ENCODE measurements at places on chromosomes 1 and 21.
A peak's percentile ranks its signal among the peaks of the same experiment; 100 is the strongest.

DNA sequence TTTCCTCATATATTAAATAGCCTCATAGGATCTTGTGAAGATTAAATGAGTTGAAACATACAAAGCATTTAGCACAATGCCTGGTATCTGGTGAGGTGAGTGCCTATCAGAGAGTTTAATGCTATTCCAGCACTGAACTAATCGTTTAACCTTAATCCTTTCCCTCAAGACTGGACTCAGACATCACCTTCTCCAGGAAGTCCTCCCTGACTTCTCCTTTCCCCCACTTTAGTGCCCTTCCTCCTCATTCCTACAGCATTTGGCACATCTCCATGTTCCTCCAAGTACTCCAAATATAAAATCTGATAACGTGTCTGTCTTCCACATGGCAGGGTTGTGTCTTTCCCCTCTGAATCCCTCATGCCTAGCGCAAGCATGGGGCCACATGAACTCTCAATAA is 59.8 kb downstream of the ZSCAN20 start:
- no peak for DNase-seq

GRCh38 chr1:189350983-189351616 is 1126.6 kb downstream of the BRINP3 start:
- DNase-seq, result no peak

- DNase-seq, result no peak
Measured at GRCh38 chr21:44952929-44953627, 13.2 kb downstream of the SLX9 start.

- no peak for DNase-seq
Measured at GRCh38 chr21:15353546-15353945, 288.7 kb upstream of the NRIP1 start.

- no peak for DNase-seq
Measured at GRCh38 chr1:179888071-179888470, 6.0 kb downstream of the TOR1AIP1 start.

GRCh38 chr21:27564684-27565301 is 597.9 kb upstream of the ADAMTS5 start:
- DNase-seq, result no peak

- no peak for DNase-seq
Measured at GRCh38 chr1:227899820-227900449, 47.8 kb downstream of the WNT9A start.

DNA sequence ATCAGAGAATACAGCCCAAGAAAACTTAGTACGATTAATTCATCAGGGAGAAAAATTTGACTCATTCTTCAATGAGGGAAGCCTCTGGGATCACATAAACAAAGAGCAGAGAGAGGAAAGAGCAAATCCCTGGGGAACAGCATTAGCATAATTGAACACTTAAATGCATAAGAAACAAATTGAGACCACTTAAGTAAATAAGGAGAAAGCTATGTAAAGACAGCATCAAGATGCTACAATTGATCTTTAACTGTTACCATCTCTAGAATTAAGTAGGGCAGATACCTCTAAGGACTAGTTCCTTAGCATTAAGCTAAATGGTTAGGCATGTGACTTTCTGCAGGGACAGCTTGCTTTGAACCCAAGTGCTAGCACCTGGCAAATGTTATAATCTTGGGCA is 265.1 kb upstream of the NEGR1 start:
- DNase-seq, result no peak

DNA sequence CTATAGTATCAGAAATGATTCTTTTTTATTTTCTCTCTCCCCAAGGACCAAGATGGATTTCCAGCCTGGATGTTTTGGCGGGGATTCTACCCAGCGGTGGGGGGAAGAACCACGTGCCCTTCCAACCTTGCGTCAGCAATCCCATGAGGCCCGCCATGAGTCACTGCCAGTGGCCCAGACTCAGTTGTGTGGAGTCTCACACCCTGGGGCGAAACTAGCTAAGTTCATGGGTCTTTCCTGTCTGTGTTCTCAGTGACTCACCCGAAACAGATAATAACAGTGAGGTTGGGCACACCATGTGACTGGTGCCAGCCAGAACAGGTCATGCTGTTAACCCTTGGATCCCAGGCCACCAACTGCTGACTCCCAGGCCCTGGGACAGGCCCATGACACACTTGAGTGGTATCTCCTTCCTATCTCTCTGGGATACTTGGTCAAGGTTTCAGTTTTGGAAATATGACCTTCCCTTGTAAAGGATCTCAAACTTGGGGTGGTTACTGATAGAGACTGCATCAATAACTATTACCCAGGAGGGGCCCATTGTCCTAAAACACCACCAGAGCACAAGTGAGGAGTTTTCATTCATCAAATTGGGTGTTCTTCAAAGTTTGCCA is 98.0 kb upstream of the DUSP10 start:
- DNase-seq, result peak; percentile 62

DNA sequence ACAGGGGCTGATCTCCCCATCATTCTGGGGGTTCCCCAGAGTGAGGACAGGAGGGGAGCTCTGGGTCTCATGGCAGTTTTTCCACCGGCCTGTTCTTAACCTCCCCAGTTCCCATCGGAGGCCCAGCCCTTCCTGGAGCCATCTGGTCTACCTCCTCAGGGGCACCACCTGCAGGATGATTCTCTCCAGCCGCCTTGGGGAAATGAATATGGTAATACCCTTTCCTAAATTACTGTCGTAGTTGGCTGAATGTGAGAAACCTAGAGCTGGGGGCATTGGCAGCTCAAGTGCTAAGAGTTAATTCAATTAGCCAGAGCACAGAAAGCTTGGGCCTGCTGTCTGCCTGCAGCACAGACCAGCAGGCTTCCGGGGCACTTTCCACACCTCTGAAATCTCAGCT is 64.9 kb downstream of the TAS1R2 start:
- DNase-seq, result no peak

DNA sequence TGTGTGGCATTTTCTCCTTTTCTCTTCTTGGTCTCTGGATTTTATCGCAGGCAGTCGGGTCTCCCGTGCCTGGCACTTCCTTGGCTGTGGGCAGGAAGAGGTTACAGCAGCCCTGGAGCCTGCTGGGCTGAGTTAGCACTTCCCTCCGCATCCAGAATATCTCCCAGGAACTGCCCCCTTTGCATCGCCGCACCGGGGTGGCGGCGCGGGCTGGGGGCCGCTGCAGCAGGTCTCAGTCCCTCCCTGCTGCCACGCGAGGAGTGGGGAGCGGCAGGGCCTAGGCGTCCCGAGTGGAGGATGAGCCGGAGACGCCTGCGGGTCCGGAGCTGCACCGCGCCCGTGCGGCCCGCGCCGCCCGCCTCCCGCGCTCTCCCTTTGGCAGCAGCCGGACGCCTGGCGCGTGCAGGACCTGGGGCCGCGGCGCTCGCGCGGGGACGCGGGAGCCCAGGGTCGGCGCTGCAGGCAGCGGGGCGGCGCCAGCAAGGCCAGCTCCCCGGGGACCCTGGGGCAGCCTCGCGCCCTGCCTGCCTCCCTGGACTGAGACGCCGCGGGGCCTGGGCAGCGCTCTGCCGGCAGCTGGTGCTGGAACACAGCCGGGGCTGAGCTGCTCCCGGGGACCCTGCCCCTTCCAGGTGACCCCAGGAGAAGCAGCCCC is 192.8 kb downstream of the PRDM2 start:
- no peak for DNase-seq

DNA sequence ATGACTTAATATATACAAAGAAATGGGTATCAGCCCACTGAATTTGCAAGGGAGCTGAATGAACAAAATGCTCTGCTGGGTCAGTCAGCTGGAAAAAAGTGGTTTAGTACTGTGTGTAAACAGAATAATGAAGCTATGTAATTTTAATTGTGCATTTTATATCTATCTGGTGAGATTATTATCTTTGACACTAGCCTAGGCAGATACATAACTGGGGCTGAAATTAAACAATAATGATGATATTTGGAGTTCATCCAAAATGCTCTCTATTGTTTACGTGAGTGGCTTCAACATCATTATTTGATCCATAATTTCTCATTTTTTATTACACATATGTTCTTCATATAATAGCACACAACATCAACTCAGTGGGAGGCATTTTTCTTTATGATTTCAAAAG is 208.5 kb upstream of the SNX7 start:
- no peak for DNase-seq

DNA sequence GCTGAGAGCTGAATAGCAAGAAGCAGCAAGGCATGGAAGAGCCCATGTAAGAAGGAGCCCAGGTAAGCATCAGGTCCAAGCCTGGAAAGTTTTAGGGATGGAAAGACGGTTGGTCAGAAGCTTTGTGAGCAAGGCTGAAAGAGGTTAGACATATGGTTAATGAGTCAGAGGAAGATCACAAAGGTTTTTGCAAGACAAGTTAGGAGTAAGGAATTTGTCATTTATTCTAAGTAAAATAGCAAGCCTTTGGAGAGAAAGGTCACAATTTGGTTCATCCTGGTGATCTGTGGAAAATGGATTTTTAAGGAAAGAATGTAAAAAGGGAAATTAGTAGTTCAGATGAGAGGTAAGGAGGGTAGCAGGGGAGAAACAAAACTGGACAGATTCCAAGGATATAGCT is 106.7 kb downstream of the DPYD start:
- DNase-seq, result no peak

- DNase-seq, result peak; percentile 68
Measured at GRCh38 chr1:35451125-35451528, 106.1 kb downstream of the KIAA0319L start.

DNA sequence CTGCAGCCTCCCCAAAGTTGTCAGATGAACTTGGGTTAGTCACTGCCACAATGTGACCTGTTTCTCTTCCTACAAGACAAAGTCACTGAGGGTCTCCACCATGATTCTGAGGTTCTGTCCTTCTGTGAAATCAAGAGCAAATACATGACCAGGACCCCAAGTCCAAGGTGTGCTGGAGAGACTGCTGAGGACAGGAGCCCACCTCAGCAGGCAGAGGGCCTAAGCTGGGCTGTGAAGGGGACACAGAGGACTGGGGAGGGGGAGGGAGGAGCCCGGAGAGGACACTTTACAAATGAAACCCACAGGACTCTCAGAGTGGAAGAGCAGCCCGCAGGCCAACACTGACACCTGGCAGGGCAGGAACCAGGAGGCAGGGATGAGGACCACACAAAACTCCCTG is 3.3 kb downstream of the PGLYRP3 start:
- no peak for DNase-seq

DNA sequence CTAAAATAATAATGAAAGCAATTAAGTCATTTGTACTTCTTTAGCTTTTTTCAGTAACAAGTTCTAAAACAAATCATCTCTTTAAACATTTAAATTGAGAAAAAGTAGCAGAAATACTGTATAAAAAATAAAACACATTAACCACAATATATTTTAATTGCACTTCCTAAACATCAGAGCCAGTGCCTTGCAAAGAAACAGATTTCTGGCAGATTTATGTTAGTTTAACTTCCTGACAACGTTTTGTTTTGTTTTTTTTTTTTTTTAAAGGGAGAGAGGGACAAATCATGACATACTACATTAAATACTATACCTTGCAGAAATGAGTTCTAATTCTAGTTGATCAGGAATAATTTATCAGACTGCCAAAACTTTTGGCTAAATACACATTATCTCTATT is 11.2 kb downstream of the TMEM59 start:
- no peak for DNase-seq

DNA sequence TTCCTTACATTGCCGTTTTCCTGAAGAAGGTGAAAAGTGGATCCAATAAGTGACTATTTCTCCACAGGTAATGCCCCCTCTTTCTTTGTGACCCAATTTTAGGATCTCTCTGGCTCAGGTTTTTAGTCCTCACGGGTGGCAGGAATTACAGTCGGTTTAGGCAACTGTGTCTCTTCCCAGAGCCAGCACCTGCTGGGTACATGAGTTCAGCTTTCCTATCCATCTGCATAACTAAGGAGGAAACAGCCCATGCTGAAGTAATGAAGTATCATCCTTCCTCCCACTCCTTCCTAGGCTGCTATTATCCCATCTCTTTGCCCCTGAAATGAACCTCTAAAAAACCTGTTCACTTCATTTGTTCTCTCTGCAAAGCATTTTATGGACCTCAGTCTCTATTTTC is 544.6 kb downstream of the NEGR1 start:
- no peak for DNase-seq

GRCh38 chr1:229596925-229597699 is 28.8 kb downstream of the TAF5L start:
- DNase-seq, result no peak

DNA sequence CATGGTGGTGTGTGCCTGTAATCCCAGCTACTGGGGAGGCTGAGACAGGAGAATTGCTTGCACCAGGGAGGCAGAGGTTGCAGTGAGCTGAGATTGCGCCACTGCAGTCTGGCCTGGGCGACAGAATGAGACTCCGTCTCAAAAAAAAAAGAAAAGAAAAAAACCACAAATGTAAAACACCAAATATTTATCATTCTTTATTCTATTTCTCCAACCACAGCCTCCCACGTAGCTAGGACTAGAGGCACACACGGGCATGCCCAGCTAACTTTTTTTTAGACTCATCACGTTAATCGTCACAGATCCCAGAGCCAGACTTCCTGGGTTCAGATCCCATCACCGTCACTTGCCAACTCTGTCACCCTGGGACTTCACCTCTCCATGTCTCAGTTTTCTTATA is 13.5 kb downstream of the DNAJC16 start:
- no peak for DNase-seq

DNA sequence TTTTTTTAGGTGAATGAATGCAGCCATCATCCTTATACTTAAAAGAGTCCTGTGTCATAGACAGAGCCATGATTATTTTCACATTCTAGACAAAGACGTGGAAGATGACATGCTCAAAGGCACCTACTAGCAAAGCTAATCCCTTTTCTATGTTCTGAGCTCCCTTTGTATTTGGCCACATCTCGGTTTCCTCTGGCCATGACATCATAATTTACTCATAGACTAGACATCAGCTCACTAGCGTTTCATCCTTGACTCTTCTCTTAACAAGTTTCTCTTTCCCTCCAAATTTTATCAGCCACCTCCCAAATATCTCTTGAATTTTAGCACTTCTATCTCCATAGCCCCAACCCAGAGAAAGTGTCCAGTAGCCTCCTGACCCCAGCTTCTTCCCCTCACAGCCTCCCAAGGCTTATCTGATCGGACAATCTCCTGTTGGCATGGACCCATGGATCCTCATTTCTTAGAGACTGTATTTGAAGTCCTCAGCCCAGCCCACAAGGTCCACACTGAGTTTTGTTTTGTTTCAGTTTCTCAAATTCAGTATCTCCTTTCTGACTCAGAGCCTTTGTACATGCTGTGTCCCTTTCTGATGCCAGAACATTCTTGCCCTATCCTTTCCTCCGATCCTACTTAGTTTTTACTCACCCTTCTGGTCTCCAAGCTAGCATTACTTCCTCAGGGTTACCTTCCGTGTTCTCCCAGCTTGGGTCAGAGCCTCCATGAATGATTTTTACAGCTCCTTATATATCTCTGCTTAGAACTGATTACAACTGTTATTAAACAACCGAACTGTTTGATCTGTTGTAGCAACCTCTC is 33.0 kb upstream of the EPS8L3 start:
- DNase-seq, result no peak

DNA sequence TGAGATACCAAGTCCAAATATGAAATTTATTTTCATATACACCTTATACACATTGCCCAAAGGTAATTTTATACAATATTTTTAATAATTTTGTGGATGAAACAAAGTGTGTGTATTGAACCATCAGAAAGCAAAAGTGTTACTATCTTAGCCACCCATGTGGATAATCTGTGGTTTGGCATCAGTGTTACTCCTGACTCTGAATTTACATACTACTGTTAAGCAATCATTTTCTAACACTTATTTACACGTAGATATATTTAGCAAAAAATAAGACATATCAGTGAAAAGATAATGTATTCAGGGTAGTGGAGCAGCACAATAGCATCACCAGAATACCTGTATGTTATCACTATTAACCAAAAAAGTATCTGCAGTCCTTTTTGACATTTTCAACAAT is 23.8 kb downstream of the DENND2D start:
- DNase-seq, result no peak

All from stimulated activated CD4-positive, alpha-beta T cell treated with anti-CD3 and anti-CD28 coated beads, Interleukin-4, amount 100 ng/mL, for 48 hours (primary cell).